Substantia nigra (tissue), 51 donors: ENCODE measurements at places on chromosomes 4 and X.
A peak's percentile ranks its signal among the peaks of the same experiment; 100 is the strongest.

DNA sequence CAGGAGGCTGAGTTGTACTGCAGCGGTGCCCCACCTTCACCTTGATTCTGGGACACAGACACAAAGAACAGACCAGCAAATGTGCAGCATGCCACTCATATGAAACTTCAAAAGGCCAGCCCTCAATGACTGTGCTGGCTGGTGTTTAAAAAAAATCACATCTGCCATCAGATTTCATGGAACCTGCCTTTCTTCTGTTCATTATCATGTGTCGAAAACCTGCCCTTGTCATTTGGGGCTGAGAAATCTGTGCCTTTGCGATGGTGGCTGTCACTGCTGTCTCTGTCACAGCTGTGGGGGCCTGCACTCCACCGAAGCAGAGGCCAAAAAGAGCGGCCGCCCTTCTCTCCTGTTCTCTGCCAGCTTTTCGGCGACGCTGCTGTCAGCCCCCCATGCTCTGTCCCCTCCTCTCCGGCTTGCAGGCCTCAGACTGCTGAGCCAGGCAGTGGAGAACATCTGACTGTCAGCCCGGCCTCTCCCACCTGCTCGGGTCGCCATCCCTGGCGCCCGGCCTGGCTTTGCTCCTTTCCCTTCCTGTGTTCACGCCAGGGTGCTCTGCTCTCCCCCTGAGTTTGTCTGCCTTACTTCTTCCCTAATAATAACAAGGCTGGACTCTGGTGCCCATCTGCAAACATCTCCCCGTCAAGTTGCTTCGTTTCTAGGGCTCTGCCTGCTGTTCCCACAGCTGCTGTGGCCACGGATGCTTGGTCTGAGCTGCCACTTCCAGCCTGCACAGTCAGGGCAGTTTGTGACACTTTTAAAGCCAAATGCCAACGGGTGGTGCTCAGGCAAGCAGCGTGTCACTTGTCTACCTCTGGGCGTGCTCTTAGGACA, 355.2 kb downstream of the UNC5C start:
- peak; percentile 56 for DNase-seq

GRCh38 chrX:48696909-48697727, 584 bp downstream of the SUV39H1 start:
- DNase-seq, result no peak

GRCh38 chr4:149790172-149790907, 25.3 kb downstream of the IQCM start:
- DNase-seq, result no peak

GRCh38 chr4:71607780-71608677, 175.8 kb downstream of the GC start:
- no peak for DNase-seq

DNA sequence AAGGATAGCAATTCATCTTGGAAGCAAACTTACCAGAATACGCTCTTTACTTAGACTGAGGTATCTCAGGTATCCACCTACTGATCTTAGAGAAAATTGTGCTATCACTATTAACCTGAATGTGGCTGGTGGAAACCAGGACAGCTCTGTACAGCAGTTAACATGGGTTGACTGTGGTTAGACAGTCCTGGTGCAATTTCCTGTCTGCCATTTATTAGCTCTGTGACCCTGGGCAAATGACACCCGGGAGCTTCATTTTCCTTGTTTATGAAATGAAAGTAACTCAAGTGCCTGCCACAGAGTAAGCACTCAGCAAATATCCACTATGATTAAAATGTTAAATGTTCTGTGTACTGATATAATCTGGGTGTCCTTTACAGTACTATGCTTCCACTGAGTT, 60.0 kb downstream of the SMC1A start:
- no peak for DNase-seq
